Suprapubic skin (tissue), 4 donors: ENCODE measurements at places on chromosomes 4 and X. TPM values are rescaled to one million over a fixed set of nuclear protein-coding genes. Genes with fewer than 3 reads are reported as not detected.

The HELQ gene
- 15.0 TPM for total RNA-seq

The CENPVL2 gene
- total RNA-seq, result not detected

The FRAS1 gene
- 24.9 TPM for total RNA-seq

The NUDT9 gene
- 11.9 TPM for total RNA-seq

The PCSK1N gene
- total RNA-seq, result 1.5 TPM

The PAGE5 gene
- not detected for total RNA-seq

The PCDH11X gene
- 1.4 TPM for total RNA-seq

The BRS3 gene
- not detected for total RNA-seq

The TRIM75 gene
- not detected for total RNA-seq

The TEX11 gene
- total RNA-seq, result not detected

The PRDM8 gene
- total RNA-seq, result 0.97 TPM

The LGI2 gene
- total RNA-seq, result 0.72 TPM

The MAGIX gene
- 10.0 TPM for total RNA-seq

The FHIP1A gene
- 105 TPM for total RNA-seq

The PABPC1L2A gene
- not detected for total RNA-seq
